ENCODE measurements at places on chromosomes 1 and 21.

DNA sequence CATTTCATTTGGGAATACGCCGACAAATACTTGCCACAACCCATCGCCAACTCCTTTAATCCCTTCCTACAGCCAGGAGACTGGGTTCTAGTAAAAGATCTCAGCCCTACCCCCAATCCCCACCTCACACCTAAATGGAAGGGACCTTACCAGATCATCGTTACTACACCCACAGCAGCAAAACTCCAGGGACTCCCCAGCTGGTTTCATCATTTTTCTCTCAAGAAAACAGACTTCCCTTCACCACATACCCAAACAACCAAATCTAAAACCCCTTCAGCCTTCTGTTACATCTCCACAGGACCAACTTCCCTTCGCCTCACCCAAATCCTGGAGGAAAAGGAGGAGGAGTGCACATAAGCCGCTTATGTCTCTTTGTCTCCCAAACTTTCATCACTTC, 23.7 kb upstream of the SLC2A5 start:
- DNase-seq, result no peak

- DNase-seq, result no peak
Observed at GRCh38 chr1:229139331-229140118, 131.4 kb upstream of the RAB4A start.

GRCh38 chr1:223226271-223226670, 83.2 kb upstream of the TLR5 start:
- no peak for DNase-seq

DNA sequence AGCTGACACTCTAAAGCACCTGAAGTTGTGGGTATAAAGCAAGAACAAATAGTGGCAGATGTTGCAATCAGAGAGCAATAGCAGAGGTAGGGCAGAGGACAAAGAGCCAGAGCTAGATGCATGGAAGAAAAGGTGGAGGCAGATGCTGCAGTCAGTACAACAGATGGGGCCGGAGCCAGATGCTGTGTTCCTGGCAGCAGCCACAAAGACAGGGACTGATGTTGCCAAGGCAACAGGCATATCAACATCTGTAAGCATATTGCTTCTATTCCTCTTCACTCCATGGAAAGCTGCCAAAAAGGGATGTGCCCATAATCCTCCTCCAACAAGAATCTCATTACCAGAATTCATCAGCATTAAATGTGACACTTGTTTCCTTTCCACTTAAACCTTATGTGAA, 108.0 kb downstream of the TNNI3K start:
- peak; percentile 77 for DNase-seq

- no peak for DNase-seq
Observed at GRCh38 chr1:106681939-106682522, 374.4 kb upstream of the PRMT6 start.

DNA sequence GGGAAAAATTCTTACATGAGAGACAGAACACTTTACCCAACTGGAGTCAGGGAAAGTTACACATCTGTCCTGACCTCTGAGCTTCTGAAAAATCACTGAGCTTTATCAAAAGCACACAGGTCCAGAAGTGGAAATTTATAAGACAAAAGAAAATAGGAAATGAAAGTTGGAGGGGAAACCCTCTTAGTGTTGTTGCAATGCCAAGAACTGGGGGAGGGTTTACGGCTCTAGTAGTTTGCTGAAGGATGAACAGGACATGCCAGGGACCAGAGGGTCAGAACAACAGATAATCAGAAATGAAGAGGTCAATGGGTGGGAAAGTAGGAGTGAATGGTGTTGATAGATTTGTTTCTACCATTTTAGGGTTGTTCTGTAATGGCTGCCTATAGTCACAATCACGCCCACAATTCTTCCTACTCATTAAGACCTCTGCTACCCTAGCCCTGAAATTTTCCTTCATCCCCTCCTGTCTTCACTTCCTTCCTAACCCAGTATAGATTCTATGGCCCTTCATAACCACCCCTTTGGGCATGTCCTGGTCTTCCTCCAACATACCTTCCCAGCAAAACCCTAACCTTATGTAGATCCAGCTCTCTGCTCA, 30.3 kb upstream of the FMOD start:
- DNase-seq, result no peak

GRCh38 chr1:232084584-232085223, 458.1 kb downstream of the DISC1 start:
- DNase-seq, result no peak

DNA sequence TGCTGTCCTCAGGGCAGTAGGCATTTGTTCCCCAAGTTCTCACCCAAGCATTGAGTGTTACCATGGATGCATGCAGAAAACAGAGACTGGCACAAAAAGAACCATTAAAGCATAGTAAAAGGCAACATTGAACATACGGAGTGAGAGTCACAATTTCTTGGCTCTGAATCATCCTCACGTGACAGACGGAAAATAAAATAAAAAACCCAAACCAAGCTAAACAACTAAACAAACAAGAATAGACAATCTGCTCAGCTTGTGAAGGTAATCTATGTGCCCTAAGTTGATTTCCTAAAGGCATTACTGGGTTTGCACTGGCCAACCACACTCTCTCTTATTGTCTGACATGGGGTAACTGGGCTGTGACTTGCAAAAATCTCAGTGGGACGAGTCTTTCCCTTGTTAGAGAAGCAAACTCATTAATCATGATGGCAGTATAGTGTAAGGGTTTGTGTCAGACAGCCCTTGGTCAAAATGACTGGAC, 306.0 kb downstream of the ASTN1 start:
- no peak for DNase-seq
